ENCODE measurements at places on chromosomes 4 and X. TPM values are rescaled to one million over a fixed set of nuclear protein-coding genes. Genes with fewer than 3 reads are reported as not detected.

TMSB15C gene
- 0.11 TPM for total RNA-seq

DNA sequence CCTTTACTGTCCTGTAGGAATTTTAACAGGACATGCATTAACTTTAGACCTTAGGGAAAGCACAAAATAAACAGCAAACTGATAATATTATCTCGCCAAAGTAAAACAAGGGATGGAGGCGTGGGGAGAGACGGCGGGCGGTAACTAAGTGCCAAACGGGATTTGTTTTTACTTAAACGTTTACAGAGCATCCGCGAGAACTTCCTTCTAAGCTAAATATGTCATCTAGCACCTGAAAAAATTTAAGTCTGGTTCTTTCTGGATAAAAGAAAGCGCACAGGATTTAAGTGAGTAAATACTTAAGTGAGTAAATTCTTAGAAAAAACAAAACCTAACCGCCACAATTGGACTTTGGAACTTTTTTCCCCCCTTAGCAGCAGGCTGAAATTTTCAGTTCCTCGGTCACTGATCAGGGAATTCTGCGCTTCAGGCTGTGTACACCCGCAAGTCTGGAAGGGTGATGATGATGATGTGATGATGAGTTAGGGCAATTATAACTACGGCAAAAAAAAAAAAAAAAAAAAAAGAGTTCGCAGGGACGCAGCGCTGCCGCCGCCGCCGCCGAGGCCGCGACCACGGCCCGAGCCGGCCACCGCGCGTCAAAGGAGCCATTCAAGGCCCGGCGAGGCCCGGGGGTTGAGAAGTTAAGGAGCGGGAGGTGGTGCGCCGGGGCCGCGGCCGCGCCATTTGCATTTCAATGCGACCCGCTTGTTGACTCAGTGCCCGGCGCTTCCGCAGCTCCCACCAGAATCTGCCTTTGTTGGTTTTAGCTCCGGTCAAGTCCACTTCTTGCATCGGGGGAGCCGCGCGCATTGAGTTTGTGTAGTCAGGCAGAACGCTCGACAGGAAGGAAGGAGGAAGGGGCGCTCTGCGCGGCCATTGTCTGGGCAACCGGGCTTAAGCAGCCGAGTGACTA, 108.8 kb downstream of the SPRY1 start:
- DNase-seq = peak; percentile 76
- H3K4me1 ChIP-seq = peaks cover 8% of the 10 kb centered on the region
- H3K27me3 ChIP-seq = no peaks in the 10 kb centered on the region
- peak overlapping the region; percentile 78 for H3K27ac ChIP-seq
- no peaks in the 10 kb centered on the region for H3K36me3 ChIP-seq
- peak overlapping the region; percentile 85 for H3K4me3 ChIP-seq

DNA sequence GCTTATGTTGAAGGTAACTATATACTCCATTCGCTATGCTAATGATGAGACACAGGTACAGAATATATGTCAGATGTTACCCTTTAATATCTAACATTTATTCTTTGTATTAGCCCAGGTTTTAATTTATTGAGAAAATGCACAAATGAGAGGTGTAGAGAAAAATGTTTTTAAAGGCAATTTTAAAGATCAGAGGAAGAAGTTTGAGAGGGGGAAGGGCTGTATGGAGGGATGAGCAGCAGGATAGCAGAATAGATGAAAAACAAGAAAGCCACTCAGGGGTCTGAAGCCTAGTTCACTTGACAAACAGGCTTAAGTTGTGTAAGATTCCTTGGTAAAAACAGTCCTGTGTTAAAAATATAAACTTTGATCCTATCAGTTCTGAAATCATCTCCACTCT, 3.7 kb downstream of the MAB21L2 start:
- no peak overlapping the region for H3K27ac ChIP-seq
- no peaks in the 10 kb centered on the region for H3K4me1 ChIP-seq
- no peak for DNase-seq
- H3K36me3 ChIP-seq = peaks cover 3% of the 10 kb centered on the region
- H3K4me3 ChIP-seq = no peak overlapping the region
- no peaks in the 10 kb centered on the region for H3K27me3 ChIP-seq

PCDH11X gene
- 0.69 TPM for total RNA-seq

- no peaks in the 10 kb centered on the region for H3K36me3 ChIP-seq
- no peaks in the 10 kb centered on the region for H3K4me1 ChIP-seq
- H3K4me3 ChIP-seq = no peak overlapping the region
- no peak overlapping the region for H3K27ac ChIP-seq
Measured at GRCh38 chr4:125184116-125184515, 130.6 kb upstream of the FAT4 start.

GRCh38 chr4:124515591-124515990, 196.9 kb downstream of the ANKRD50 start:
- no peak overlapping the region for H3K27ac ChIP-seq
- H3K36me3 ChIP-seq = no peaks in the 10 kb centered on the region
- no peak overlapping the region for H3K4me3 ChIP-seq
- no peaks in the 10 kb centered on the region for H3K4me1 ChIP-seq
- no peak for DNase-seq
- no peaks in the 10 kb centered on the region for H3K27me3 ChIP-seq

DNA sequence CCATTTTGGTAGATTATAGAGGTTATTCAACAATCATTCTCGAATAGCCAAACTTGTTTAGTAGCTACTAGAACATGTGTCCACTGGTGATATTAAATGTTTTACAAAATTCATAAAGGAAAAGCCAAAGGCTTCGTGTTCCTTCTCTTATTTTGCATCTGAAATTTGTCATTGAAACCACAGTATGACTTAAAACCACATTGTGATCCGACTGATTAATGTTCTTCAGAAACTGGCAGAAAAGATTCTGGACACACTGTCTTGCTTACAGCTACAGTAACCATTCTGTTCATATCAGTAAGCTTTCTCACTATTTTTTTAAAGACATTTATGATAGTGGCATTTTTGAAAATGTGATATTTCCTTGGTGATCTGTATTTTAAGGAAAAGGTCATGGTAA, 2.6 kb upstream of the SMARCA1 start:
- H3K27ac ChIP-seq = no peak overlapping the region
- no peaks in the 10 kb centered on the region for H3K4me1 ChIP-seq
- H3K36me3 ChIP-seq = no peaks in the 10 kb centered on the region
- no peak for DNase-seq
- H3K4me3 ChIP-seq = no peak overlapping the region

DNA sequence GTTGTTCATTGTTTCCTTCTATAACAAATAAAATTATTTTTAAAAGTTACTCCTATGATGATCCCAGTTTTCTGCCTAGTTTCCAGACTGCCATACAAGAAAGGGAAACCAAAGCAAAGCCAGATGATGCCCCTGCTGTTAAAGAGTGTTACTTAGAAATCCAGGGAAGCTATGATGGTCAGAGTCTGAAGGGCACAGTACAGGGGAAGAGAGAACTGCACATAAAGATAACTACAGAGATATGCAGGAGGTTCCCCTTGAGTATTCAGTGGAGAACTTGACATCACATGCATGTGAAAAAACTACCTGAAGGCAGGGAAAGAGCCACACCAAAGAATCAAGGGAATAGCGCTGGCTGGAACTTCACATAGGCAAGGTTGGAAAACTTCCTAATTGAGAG, 494.2 kb upstream of the FSTL5 start:
- H3K36me3 ChIP-seq = no peaks in the 10 kb centered on the region
- H3K4me1 ChIP-seq = no peaks in the 10 kb centered on the region
- H3K4me3 ChIP-seq = no peak overlapping the region
- no peak overlapping the region for H3K27ac ChIP-seq
- H3K27me3 ChIP-seq = no peaks in the 10 kb centered on the region

DNA sequence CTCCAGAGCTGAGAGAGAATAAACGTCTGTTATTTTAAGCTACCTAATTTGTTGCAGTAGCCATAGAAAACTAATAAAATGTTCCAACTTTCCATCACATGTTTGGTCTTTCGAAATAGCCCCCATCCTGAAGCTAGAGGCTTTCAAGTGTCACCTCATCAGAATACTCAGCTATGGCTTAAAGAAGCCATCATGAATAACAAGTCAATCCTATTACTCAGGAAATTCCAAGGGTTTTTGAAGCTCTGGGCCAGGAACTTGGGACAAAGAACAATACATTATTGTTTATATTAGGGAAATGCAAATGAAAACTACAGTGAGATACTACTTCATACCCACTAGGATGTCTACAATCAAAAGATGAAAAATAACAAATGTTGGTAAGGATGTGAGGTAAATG, 42.2 kb downstream of the TBCK start:
- H3K36me3 ChIP-seq = no peaks in the 10 kb centered on the region
- H3K4me3 ChIP-seq = no peak overlapping the region
- H3K27ac ChIP-seq = no peak overlapping the region
- no peaks in the 10 kb centered on the region for H3K27me3 ChIP-seq
- peaks cover 3% of the 10 kb centered on the region for H3K4me1 ChIP-seq

GRCh38 chr4:8393593-8394038, 46.9 kb downstream of the ACOX3 start:
- H3K27ac ChIP-seq = peak overlapping the region; percentile 88
- no peaks in the 10 kb centered on the region for H3K36me3 ChIP-seq
- peak; percentile 80 for DNase-seq
- no peak overlapping the region for H3K4me3 ChIP-seq

DNA sequence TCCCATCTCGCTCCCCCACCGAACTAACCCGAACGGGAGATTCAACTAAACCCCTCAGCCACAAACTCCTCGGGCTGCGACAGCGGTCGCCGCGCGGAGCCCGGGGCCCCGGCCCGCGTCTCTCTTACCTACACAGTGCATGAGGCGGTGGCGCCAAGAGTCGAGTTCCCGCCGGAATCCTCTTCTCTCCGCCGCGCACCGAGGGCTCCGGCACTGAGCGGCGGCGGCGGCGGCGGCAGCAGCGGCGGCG, 160 bp downstream of the LCORL start:
- H3K36me3 ChIP-seq = no peaks in the 10 kb centered on the region
- H3K4me3 ChIP-seq = peak overlapping the region; percentile 92
- H3K27me3 ChIP-seq = no peaks in the 10 kb centered on the region
- H3K4me1 ChIP-seq = peaks cover 15% of the 10 kb centered on the region

DNA sequence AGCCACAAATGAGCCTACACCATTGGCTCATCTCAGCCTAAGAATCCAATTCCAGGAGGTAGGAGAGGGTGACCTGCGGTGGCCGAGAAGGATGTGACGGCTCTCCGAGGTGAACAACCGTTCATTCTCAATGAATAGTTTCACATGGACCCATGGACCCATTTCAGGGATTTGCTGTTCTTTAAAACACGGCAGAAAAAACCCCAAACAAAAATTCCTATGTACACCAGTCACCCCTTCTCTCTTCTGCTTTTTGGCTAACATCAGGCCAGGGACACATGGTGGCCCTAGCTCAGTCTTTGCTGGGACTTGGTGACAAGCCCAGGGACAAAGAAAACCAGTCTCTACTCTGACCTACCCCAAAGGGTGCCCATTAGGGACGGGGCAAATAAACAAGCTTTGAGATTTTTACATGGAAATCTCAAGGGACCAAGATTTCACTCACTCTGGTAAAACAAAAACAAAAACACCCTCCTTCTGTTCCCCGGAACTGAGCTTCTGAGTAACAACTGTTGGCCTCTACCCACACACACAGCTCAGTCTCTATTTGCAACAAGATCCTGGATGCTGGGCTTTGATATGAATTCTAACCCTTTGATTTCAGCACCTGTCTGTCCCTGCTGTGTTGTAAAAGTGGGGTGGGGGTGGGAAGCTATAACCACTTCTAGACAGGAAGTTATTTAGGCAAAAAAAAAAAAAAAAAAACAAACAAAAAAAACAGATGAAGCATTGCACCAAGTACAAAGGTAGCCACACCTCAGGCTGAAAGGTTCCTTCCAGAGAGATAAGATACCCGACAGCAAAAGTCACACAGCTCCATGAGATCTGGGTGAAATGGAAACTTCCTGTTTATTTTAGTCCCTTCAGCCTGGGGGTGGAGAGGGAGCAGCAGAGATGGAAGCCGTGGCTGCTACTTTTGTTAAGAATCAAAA, 49.0 kb downstream of the DDX3X start:
- DNase-seq = no peak
- H3K36me3 ChIP-seq = no peaks in the 10 kb centered on the region
- no peak overlapping the region for H3K4me3 ChIP-seq
- H3K27ac ChIP-seq = no peak overlapping the region
- H3K27me3 ChIP-seq = no peaks in the 10 kb centered on the region

DNA sequence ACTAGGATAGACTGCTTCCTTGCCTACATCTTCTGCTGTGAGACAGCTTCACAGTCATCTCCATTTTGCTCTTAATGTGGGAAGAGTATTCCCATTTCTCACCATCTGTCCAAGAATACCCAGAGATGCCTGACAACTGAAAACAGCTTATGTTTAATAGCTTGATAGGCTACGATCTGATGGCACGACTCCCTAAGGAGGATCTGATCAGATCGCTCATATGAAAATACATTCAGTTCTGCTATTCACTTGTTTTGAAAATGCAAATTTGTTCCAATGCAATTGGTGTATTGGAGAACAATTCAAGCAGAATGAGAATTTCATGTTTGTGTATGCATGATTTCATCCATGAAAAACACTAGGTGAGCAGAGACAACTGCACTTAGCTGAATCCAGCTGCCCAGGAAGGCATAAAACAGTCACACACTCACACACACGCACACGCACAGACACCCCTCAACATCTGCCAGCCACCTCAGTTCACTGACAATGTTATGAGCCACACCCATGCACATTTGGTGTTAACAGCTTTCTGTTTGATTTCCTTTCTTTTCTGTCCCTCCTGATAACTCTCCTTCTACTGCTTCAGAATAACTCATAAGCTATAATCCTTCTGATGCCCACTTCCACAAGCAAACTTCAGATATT, 29.6 kb downstream of the TRIML1 start:
- DNase-seq = no peak
- no peaks in the 10 kb centered on the region for H3K4me1 ChIP-seq
- no peaks in the 10 kb centered on the region for H3K27me3 ChIP-seq
- H3K36me3 ChIP-seq = no peaks in the 10 kb centered on the region
- H3K4me3 ChIP-seq = no peak overlapping the region

- H3K27ac ChIP-seq = no peak overlapping the region
- H3K4me3 ChIP-seq = no peak overlapping the region
- H3K4me1 ChIP-seq = no peaks in the 10 kb centered on the region
- DNase-seq = no peak
Measured at GRCh38 chrX:134158821-134159512, 78.0 kb upstream of the CCDC160 start.

GRCh38 chrX:108070891-108071290, 20.5 kb downstream of the PSMD10 start:
- H3K27ac ChIP-seq = no peak overlapping the region
- no peak for DNase-seq
- H3K4me1 ChIP-seq = no peaks in the 10 kb centered on the region
- H3K27me3 ChIP-seq = no peaks in the 10 kb centered on the region
- no peak overlapping the region for H3K4me3 ChIP-seq

GRCh38 chrX:123339221-123339905, 155.3 kb downstream of the GRIA3 start:
- H3K36me3 ChIP-seq = no peaks in the 10 kb centered on the region
- no peak for DNase-seq
- H3K27ac ChIP-seq = no peak overlapping the region

GRCh38 chr4:143344774-143345173, 8.1 kb downstream of the GAB1 start:
- no peaks in the 10 kb centered on the region for H3K27me3 ChIP-seq
- peak overlapping the region; percentile 68 for H3K27ac ChIP-seq
- H3K4me3 ChIP-seq = peak overlapping the region; percentile 33
- no peak for DNase-seq
- peaks cover 21% of the 10 kb centered on the region for H3K4me1 ChIP-seq

- no peaks in the 10 kb centered on the region for H3K4me1 ChIP-seq
- no peak overlapping the region for H3K27ac ChIP-seq
- no peak overlapping the region for H3K4me3 ChIP-seq
- no peak for DNase-seq
- H3K27me3 ChIP-seq = no peaks in the 10 kb centered on the region
- H3K36me3 ChIP-seq = no peaks in the 10 kb centered on the region
Measured at GRCh38 chr4:104906276-104906675, 240.4 kb upstream of the TET2 start.

SYAP1 gene
- total RNA-seq = 19.5 TPM

- H3K36me3 ChIP-seq = no peaks in the 10 kb centered on the region
- H3K4me3 ChIP-seq = no peak overlapping the region
- no peaks in the 10 kb centered on the region for H3K4me1 ChIP-seq
- no peaks in the 10 kb centered on the region for H3K27me3 ChIP-seq
Measured at GRCh38 chr4:92246384-92246783, 57.4 kb upstream of the GRID2 start.

Measured in psoas muscle (tissue), 8 donors.